Amygdala (tissue), 56 donors: ENCODE measurements at places on chromosomes 3 and 15.

GRCh38 chr3:28651159-28651558, 302.5 kb upstream of the AZI2 start:
- DNase-seq = no peak

DNA sequence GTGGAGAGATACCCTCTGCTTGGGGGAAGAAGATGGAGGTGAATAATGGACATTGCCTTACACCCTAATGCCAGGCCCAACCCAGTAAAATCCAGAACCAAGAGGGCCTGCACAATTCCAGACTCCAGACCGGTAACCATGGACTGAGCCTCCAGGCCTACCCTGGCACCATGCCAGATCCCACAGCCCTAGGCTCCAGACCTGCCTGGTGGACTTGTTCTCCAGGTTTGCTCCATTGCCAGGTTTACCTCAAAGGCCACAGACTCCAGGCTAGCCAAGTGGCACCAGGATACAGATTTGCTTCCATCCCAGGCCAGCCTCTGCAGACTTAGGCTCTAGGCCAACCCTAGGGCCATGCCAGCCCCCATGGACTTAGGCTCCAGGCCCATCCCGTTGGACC, 14.0 kb downstream of the PLCH1 start:
- DNase-seq = no peak

DNA sequence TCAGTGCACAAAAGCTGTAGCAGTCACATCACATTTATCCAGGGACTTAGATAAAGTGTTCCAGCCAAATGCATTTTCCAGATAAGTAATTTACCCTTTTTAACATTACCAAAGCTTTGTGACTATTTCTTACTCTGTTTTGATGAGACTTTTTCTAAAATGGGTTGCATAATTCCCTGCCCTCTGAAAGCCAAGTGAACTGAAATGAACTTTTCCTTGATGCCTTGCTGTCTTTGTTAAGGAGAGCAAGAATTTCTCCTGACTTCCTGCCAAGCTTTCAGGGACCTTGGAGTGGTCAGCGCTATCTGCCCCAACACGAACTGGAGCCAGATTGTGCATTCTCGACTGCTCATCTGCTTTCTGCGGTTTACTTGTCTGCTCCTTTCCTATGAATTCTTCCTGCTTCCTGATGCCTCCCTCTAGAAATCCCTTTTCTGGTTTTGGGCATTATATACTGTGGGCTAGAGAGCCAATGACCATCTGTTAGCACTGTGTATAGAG, 34.8 kb downstream of the EIF4E3 start:
- no peak for DNase-seq

- no peak for DNase-seq
These were observed 42.0 kb downstream of the GSK3B start for GRCh38 chr3:120052225-120052624.

- DNase-seq = no peak
These were observed 175.5 kb upstream of the RORA start for GRCh38 chr15:61404567-61404966.

DNA sequence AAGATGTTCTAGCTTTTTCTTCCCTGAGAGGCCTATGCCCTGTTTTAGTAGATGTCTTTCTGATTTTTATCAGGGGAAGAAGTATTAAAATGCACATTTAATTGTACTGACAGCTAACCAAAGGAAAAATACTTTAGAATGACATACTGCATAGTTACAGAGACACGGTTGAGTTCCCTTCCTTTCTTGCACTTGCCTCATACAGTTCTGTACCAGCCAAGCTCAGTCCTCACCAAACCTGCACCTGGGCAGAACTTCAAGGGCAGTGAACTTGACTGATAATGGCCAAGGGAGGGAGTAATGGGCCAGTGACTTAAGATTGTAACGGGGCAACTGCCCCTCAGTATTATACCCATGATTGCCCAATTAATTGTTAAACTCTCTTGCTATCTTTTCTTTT, 34.1 kb upstream of the RASGRP1 start:
- DNase-seq = no peak

DNA sequence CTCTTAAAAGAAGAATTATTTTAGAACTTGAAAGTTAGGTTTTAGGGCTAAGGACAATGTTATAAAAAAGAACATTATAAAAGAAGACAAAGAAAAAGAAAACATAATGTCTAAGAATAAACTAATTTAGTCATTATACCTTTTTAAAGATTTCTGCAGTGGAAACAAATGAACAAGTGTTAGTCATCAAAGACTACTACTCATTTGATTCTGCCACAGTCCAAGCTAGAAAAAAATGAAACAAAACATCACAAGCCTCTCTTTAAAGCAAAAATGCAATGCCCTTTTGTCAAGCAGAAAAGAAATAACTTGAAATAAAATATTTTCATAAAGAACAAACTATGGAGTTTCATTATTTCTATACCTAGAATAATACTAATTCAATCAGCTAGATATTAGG, 102.0 kb downstream of the TBC1D5 start:
- no peak for DNase-seq

GRCh38 chr15:82894971-82895520, 57.5 kb downstream of the HOMER2 start:
- DNase-seq = no peak

- DNase-seq = no peak
These were observed 139.0 kb upstream of the NECTIN3 start for GRCh38 chr3:110932567-110932966.
